ENCODE measurements at places on chromosomes 3 and 15.

DNA sequence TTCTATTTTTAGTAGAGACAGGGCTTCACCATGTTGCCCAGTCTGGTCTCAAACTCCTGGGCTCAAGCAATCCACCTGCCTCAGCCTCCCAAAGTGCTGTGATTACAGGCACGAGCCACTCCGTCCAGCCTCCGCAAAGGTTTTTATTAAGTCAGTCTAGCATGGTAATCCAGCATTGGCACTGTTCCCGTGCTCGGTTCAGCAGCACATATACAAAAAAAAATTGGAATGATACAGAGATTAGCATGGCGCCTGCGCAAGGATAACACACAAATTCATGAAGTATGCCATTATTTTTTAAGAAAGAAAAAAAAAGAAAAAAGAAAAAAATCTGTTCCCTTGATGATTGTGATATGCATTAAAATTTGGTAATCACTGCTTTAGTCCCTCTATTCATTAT is 8.5 kb downstream of the CKMT1A start:
- DNase-seq = no peak

- no peak for DNase-seq
Measured at GRCh38 chr3:133965013-133965570, 64.6 kb downstream of the SLCO2A1 start.

DNA sequence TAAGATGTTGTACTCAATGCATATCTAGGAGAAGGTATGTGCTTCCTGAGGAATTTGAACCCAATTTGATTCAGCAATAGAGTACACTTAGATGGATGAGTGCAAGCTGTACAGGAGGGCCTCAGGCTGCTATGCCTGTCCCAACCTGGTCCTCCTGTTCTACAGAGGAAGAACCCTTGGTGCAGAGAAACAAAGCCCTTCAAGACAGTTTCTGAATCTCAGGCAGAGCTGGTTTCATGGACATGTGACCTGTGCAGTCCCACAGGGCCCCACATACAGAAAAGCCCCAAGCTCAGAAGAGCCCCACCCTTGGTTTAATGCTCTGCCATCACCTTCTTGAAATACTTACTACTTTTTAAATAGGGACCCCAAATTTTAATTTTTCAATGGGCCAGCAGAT is 15.3 kb downstream of the FOXP1 start:
- no peak for DNase-seq

DNA sequence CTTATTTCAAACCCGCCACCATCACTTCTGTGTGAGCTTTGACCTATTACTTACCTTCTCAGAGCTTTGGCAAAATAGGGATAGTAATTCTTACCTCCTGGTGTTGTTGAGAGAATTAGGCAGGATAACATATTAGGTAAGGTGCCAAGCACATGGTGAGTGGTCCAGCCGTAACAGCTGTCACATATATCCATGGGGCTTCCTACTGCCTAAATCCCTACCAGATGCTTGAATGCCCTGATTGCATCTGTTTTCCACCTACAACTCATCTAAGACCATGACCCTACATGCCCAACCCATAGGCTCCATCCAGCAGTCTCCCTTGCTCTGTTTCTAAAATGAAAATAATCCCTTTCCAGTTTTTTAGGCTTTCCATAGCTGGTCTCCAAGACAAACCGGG is 162.3 kb upstream of the NR2E3 start:
- DNase-seq = no peak

All from activated CD4-positive, alpha-beta T cell treated with anti-CD3 and anti-CD28 coated beads, Interleukin-2, amount 50 U/mL, for 1 hour (primary cell).